CD4-positive, alpha-beta T cell (primary cell): ENCODE measurements at places on chromosomes 7 and 10.

DNA sequence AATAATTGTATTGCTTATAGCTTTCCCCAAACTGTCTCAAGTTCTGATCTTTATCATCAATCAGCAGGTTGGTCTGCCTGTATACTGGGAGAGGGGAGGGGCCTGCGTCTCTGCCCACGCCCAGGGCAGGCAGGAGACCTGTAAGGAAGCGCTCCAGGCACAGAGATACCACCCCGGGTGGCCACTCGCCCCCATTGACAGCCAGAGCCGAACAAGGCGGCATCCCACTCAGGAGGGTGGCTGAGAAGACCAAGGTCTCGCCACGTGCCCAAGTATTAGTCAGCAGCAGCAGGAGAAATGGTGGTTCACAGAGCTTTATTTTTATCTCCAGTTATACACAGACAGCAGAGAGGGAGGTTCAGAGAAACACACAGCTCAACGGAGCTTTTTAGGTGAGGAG, 7.2 kb downstream of the STK32C start:
- DNase-seq: no peak

- no peak for DNase-seq
Measured at GRCh38 chr7:117876761-117877160, 3.5 kb upstream of the CTTNBP2 start.

DNA sequence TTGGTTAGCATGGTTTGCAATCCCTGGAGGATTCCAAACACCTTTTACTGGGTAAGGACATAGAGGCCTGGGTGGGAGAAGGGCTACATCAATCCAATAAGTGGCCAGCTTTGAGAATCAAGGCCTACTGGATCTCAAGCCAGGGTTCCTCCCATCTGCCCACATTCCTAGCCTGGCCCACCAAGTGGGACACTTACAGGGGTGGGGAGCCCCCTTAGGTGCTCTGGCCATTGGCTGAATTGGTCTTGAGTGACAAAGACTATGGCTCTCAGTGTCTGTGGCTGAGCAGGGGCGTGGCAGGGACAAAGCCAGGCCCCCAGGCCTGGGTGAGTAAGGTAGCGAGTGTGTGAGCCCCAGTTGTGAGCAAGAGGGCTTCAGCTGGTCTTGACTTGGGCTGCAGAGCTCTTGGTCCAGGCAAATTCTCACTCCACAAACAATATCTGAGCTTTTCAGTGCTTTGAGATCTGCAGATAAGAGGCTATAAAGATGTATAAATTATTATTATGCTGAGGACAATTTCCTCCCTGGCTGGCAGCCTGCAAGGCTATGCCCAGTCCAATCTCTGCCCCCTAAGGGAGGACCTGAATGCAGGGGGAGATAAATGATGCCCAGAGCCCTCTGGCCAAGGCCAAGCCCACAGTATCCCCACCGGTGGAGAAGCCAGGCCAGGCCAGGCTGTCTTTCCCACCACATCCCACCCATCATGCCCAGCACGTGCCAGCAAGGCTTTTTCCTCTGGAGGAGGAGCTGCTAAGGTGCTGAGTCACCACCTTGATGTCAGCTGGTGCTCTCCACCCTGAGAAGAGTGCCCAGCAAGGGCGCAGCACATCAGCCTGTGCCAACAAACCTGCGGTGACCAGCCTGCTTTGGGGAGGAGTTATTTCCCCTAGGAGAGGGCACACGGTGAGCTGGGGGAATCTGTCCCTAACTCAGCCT, 80.7 kb upstream of the DUSP5 start:
- no peak for DNase-seq

DNA sequence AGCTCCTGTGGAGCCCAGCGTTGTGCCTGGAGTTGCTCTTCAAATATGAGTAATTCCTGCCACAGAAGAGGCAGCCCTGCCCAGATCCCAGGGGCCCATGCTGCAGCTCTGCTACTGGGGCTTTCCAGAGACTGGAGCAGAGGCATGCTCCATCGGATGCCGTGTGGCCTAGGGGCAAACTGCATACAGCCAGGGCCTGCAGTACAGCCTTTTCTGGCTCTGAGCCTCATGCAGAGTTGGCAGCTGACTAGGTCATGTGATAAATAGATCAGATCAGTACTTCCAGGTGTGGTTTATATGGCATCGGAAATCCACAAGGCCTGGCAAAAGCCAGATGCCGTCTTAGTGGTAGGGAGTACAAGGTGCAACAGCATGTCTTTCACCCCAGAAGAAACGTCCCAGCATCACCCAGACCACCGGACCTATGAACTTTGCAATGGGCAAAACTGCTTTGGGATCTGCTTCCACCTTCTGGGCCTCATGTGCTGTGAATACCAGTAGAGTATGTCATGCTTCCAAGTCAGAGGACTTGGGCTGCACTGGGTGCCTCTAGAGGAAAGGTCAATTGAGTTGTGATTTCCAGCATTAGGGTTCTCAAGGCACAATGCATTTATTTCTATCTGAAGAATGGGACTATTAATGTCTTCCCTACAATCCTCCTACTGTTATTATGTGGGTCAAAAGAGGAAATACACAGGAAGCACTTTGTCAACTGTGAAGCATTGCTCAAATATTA, 250.7 kb upstream of the ZNF32 start:
- DNase-seq: no peak

GRCh38 chr7:28178599-28178998, 2.0 kb downstream of the JAZF1 start:
- no peak for DNase-seq

- no peak for DNase-seq
Measured at GRCh38 chr7:156580036-156580435, 60.5 kb upstream of the RNF32 start.

- no peak for DNase-seq
Measured at GRCh38 chr10:106513352-106513771, 651.1 kb downstream of the SORCS1 start.

- DNase-seq: no peak
Measured at GRCh38 chr10:119454316-119454715, 88.2 kb downstream of the RGS10 start.

DNA sequence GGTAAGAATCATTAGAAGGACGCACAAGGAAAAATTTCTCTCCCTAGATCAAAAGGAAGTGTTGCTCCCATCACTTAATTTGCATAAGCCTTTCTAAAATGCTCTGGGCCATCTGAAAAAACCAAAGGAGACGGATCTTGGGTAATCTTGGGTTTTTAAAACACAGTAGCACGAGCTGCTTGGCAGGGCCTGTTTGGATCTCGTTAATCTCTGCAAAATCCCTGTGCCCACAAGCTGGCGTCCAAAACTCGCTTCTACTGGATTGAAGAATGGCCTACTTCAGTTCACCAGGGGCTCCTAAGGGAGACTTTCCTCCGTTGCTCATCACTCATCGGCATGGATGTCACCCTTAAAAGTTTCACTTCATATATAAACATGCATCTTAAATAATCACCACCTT, 128.6 kb downstream of the RNF216 start:
- DNase-seq: no peak

DNA sequence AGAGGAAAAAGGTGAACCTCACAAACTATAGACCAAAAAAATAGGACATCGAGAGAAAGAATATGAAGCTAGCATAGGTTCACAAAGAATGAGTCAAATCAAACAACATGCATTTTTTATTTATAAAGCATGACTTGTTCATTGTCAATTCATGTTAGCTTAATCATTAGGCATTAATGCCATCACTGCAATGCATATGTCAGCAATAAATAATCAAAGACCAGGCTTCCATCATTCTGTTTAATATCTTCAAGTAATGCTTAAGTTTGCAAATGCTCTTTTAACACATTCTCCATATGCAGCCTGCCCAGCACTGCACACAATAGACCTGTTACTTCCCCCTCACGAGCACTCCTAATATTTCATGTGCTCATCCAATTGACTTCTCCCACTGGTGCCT, 8.9 kb upstream of the MAGI2 start:
- no peak for DNase-seq

DNA sequence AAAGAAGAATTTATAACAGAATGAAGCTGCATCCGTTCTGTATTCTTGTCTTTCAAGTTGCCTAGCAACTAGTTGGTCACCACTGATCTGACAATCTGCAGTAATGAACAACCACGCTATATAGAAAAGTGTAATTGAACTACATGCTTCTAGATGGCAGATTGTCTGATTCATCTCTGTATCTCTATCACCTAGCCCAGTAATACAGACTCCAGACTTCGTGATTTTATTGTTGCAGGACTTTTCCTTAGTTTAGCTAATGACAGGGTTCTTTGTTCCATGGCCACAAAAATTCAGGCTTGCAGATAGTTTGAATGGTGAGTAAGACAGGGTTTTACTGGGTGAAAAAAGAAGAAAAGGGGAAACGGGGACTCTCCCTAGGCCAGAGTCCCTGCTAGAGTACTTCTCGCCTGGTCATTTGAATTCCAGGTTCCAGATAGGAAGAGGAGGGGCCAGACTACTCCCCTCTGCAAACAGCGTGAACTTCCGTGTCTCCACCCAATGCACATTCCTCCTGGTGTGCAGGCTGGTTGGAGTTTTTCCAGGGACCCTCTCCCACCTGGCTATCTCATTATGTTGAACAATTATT, 45.9 kb downstream of the COL1A2 start:
- DNase-seq: no peak

- no peak for DNase-seq
Measured at GRCh38 chr10:49268185-49268584, 30.8 kb upstream of the C10orf71 start.

GRCh38 chr7:82985144-82985802, 177.4 kb downstream of the PCLO start:
- DNase-seq: no peak

DNA sequence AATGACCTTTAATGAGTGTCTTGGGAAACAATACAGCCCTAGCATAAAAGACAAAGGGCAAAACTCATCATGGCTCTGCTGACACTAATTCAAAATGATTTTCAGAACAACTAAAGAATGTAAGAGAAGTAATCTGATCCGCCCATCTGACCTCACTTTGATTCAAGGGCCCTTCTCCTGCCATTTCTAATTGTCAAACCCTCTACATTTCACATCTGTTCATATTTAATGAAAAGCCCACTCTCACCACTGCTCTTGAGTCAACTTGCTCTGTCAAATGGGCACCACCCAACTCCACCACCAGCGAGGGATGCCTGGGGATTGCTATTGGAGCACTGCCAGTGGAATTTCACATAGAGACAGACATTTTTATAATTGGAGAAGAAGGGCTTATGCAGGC, 639.2 kb downstream of the KCNMA1 start:
- no peak for DNase-seq

DNA sequence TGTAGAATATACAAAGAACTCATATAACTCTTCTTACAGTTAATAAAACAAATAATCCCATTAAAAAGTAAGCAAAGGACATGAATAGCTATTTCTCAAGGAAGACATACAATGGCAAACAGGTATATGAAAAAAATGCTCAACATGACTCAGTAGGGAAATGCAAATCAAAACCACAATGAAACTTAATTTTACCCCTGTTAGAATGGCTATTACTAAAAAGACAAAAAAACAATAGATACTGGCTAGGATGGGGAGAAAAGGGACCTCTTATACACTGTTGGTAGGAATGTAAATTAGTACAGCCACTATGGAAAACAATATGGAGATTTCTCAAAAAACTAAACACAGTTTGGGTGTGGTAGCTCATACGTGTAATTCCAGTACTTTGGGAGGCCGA, 37.8 kb downstream of the HERPUD2 start:
- DNase-seq: no peak

GRCh38 chr10:92208157-92208720, 82.6 kb downstream of the CPEB3 start:
- no peak for DNase-seq

- no peak for DNase-seq
Measured at GRCh38 chr7:106480161-106480579, 180.8 kb downstream of the CCDC71L start.

DNA sequence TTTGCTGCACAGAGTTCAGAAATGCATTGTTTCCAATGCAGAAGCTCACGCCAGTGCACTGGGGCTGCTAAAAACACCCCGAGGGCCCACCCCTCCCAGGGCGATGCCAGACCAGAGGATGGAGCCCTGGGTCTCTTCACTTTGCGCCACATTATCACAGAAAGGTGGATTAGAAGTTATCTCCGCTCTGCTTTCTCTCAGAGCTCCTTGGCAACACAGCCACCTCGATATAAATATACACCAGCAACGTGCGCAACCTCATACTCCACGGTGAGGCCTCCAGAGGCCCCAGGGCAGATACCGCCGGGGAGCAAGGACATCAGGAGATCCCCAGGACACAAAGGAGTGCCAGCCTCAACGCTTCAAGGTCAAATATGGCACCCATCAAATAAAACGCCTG, 121.0 kb upstream of the TBX20 start:
- DNase-seq: no peak

DNA sequence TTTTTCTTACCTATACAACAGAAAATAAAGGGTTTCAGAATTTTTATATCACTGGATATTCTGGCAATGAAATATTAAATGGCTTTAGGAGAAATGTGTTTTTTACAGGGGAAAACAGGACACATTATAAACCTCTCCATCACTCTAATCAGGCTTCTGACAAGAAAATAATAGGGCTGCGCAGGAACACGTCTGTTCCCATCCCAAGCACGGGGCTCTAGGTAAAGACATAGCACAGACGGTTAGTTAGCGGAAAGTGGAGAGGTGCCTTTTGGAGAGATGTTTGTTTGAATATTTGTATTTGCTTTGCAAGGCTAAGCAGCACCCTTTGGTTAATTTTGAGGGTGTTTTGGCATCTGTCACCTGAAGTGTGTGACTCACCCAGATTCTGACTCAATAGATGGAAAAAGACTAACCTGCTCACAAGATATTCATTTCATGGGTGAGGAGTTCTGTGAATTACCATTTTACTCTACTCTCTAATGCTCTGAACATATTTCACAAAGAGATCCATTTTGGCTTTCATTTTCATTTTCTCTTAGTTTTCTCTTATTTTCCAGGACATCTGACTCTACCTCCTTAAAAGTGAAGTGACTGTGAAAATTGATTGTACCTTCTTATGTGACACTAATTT, 174.5 kb upstream of the AKR1E2 start:
- DNase-seq: no peak

DNA sequence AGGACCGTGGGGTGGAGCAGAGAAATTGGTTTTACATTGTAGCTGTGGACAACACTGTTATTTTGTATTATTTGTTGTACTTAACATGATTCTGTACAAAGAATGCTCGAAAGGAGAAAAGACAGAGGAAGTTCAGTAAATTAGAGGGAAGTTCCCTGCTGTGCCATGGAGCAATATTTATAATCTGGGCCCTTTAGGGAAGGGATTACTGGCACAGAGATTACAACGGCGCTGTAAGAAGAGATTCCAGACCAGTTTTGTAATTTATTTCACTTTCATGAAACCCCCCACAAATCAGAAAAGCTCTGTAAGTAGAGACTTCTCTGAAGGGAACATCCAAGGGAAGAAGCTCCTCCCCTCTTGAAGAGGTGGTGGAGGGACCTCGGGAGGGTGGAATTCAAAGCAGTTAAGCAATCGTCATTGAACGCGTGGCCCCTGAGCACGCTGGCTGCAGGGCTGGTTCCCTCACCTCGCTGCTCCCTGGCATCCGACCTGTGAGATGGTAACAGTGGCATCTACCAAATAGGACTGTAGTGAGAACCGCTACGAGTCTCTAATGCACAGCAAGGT, 113.5 kb downstream of the KLF6 start:
- DNase-seq: no peak

GRCh38 chr10:72146559-72147323, 58.4 kb upstream of the SPOCK2 start:
- DNase-seq: no peak

GRCh38 chr7:55977831-55978230, 13.4 kb downstream of the NIPSNAP2 start:
- no peak for DNase-seq

GRCh38 chr7:150982351-150982750, 4.2 kb upstream of the KCNH2 start:
- no peak for DNase-seq
